ENCODE measurements at places on chromosomes 3 and 15.
A peak's percentile ranks its signal among the peaks of the same experiment; 100 is the strongest.

GRCh38 chr15:55031727-55032126, 165.0 kb downstream of the RSL24D1 start:
- no peak for DNase-seq

- no peak for DNase-seq
These were observed 10.7 kb upstream of the CNTN6 start for GRCh38 chr3:1082108-1082507.

GRCh38 chr15:26771168-26771567, 1.7 kb downstream of the GABRB3 start:
- no peak for DNase-seq

GRCh38 chr15:42608110-42608531, 32.7 kb downstream of the STARD9 start:
- no peak for DNase-seq

- no peak for DNase-seq
These were observed 35.3 kb downstream of the CCPG1 start for GRCh38 chr15:55372701-55373440.

DNA sequence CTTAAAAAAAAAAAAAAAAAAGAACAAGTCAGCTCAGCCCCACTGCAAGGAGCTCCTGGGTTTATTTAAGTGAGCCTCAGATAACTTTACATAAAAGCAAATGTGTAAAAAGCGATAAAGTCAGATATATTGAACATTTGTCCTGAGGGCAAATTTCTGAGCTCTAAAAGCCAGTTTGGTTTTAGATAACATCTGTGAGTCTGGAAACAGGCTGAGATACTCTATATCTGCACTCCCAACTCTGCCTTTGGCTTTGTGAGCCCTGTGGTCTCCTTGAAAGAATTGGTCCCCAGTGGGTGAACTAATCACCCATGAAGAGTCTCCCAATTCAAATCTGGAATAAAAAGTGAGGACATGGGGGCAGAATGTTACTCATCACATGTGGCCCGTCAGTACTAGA, 104.6 kb downstream of the APBA2 start:
- no peak for DNase-seq

DNA sequence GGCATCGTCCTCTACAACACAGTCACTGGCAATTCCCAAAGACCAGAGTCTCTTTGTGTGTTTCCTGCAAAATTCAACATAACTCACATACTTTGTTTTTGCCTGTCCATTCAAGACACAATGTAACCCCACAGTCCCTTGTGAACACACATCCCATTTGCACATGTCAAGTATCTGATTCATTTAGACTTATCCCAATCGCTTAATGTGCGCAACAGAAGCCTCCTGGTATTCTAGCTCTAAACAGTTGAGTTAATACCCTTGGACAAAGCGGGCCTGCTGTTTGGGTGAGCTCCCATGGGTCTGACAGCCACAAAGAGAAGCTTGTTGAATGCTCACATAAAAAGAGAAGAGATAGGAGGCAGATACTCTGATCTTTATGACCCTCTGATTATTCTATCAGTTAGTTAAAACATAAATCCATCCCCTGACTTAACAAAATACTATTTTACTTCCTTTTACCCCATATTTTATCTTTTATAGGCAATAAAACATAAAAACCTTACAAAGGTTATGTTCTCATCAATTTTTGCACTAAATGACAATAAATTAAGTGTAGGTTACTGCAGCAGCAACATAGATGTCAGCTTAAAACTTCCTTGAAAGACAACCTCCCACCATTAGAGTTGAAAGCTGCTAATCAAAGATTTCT, 79.4 kb downstream of the ANXA2 start:
- DNase-seq = no peak

DNA sequence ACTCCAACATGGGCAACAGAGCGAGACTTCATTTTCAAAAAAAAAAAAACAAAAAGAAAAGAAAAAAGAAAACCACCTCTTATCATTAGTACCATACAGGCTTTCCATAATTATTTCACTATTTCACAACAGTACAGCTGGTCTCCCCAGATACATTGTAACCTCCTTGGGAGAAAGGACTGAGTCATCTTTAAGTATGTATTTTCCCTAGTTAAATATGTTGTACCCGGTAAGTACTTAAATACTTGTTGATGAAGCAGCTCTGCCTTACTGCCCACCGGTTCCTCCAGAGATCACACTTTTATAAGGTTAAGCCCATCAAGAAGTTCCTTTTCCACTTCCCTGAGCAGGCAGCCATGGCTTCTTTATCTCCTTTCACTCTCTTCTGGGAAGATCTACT, 789.5 kb upstream of the CFAP20DC start:
- no peak for DNase-seq

DNA sequence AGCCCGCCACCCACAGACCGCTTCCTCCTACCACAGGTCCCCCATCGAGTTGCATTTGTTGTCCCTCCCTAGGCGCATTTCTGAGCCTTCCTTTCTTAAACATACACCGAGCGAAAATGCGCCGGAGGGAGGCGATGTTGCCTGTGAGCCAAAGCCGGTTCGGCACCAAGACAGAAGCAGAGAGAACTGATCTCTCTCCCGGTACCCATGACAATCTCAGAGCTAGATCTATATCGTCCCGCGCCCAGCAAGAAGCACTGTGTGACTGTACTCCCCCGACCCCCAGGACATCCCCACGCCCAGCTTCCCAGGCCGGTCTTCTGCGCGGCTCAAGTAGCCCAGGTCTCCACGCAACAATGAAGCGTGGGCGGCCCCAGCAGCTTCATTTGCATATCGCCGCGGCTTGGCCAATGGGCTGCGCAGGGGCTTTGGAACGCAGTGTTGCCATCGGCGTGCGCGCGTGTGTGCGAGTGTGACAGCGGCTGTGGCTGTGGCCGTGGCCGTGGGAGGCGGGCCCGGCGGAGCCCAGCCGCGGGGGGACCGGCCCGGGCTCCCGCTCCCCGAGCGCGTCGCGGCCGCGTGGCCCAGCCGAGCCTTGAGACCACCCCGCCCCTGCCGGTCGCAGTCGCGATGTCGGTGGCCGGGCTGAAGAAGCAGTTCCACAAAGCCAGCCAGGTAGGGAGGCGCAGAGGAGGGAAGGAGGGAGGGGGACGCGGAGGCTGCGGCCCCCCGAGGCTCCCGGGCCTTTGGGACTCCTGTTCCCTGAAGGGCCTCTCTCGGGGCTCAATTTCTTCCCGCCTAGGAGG, at the start of gene SH3GL3:
Gene SH3GL3, plus strand, starts transcription at position 438 of the 806 bp plus-strand sequence. Its CDS starts 193 bp downstream, at position 631.
- peak; percentile 60 for DNase-seq

DNA sequence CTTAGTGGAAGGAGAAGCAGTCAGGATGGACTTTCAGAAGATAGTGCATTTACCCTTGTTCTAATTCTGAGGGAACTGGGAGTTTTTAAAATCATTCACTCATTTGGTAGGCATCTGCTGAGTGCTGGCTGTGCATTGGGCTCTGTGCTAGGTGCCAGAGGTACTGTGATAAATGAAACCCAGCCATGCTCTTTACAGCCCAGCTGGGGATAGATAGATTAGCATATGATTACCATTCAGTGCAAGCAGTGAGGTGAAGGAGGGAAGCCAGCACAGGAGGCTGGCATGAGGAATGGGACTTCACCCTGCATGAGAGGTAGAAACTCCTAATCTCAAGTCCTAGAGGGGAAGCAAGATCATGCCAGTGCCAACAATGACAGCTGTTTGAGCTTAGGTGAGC, 361.9 kb upstream of the TRIM42 start:
- DNase-seq = no peak

DNA sequence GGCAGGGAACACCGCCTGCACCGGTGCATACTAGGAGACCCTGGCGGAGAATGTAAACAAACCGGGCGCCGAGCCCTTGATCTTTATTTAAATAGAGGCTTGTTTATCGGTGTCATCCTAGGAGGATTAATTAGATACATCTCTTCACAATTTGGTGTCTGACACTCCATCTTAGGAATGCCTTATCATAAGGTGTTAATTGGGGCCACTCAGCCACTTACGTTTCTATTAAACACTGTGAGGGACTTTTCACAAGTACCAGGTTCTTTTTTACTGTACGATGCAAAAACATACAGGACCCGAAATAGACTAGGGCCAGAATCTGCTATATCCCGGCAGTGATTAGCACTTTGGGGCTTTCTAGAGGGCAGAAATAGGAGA, 8.0 kb downstream of the EOMES start:
- no peak for DNase-seq

- DNase-seq = no peak
These were observed 76.8 kb downstream of the CPNE4 start for GRCh38 chr3:131957980-131958379.

DNA sequence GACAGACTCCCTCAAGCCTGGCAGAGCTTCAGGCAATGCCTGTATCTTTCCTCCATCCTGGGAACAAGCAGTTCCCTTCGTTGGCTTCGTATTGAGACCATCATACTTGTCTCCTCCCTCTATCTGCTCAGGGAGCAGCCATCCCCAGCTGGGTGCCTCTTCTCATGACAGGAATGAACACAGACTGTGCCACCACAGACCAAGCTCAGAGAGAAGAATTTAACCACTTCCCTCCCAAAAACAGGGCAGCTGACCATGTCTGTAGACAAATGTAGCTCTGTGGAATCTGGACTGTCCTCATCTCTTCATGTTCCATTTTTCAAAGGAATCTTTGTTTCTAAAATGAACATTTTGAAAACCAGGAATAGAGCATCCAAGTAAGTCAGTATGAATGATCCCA, 245.4 kb downstream of the ERC2 start:
- no peak for DNase-seq

DNA sequence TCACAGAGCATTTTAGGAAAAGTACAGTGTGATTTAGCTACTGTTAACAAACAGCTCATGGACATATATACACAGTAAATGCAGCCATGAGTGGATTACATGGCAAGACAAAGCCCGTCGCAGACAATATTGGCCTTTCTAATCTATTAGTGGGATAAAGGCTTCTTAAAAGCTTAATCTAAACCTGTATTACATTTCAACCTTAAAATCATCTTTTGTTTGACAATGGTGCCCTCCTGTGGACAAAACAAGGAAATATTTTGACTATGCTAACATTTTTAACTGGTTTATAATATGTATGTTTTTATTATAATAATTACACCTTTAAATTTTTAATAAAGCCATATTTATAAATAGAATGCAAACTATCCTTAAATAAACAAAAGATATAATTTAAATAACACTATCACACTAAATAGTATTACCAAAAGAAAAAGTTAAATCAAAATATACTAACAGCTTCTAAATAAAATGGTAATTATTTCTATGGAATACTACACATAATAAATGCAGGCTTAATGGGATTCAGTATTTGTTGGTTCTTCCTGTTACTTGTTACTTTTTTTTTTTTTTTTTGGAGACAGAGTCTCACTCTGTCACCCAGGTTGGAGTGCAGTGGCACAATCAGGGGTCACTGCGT, 38.6 kb downstream of the TAFA4 start:
- no peak for DNase-seq

DNA sequence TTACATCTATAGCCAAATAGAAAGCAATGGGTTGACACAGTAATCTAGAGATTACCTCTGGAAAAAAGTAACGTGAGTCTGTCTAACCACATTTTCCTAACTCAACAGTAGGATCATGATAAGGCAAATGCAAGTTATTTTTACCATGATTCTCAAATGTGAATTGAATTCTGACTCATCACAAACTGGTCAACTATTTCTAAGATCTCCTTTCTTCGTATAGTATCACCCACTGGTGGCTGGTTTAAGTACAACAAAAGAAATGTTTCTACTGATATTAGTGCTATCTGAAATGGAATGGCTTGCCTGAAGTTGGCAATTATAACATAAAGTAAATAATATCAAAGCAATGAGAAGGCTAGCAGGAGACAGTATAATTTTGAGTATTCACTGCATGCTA, 102.2 kb downstream of the ABI3BP start:
- DNase-seq = no peak

GRCh38 chr3:45473841-45474240, 85.5 kb downstream of the LARS2 start:
- no peak for DNase-seq

DNA sequence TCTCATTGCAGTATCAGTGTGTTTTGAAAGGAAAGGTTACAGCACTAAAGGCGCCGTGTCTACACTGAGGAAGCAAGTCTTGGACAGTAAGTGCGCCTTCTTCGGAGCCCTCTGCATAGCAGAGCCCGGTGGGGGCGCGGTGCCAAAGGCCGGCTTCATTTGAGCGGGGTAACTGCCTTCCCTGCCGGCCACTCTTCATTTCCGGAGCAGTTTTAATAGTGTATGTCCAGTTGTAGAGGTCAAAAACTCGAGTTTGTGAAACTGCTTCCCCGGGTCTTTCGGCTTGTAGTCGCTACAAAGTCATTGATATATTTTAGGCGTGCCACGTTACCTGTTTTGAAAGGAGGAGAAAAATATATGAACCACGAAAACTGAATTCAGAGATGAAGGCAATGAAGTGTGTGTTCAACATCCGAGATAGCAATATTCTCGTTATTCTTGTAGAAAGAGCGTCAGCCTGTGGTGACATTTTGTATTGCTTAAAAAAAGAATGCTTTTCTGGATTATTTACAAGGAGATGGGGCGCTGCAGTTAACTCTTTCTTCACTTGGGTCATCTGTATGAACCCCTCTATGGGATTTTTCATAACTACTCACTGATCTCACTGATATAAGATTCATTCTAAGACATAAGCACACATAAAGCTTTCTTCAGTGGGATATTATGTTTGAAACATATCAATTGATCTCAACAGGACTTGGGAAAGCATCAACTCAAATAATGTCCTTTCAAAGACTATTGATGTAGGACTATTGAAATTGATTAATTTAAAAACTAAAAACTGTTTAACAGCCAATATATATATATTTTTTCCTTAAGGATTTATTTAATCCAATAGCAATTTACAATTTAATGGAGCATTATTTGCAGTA, 3.0 kb downstream of the ALCAM start:
- DNase-seq = peak; percentile 25

DNA sequence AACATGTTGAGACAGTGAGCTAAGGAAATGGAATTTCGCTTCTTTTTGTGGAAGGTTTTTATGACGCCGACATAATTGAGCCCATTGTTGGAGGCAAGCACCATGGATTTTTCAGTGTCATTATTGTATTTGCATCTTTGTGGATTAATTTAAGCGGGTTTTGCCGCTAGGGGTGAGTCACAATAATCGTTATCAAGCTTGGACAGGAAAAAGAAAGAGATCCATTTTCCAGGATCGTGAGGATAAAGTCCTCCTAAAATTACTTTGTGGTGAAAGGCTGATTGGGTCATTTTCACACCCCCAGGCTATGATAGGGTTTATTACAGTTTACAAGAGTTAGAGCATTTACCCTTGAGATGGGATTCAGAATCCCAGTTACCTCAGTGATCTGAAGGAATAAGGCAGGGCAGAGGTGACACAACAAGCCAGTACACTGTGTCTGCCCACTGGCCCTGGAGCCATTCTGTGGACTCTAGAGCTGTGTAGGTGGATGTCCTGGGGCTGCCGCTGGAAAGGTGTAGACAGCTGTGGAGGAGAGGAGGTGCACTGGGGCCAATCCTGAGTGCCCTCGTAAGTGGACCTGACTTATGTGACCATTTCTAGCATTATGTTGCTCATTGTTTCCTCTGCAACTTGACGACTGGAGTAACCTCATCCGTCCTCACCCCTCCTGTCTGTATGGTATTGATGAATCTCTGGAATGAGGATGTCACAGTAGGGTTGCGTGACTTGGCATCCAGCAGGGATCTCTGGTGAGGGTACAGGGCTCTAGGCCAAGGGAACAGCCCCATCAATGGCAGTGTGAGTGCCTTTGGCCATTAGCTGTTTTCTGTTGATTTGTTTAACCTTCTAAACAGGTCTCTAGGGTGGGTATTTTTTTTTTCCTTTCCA, 370.1 kb downstream of the LRTM1 start:
- no peak for DNase-seq

GRCh38 chr15:51830276-51830806, 888 bp downstream of the TMOD3 start:
- DNase-seq = no peak
